ENCODE measurements at places on chromosomes 6 and 20.

DNA sequence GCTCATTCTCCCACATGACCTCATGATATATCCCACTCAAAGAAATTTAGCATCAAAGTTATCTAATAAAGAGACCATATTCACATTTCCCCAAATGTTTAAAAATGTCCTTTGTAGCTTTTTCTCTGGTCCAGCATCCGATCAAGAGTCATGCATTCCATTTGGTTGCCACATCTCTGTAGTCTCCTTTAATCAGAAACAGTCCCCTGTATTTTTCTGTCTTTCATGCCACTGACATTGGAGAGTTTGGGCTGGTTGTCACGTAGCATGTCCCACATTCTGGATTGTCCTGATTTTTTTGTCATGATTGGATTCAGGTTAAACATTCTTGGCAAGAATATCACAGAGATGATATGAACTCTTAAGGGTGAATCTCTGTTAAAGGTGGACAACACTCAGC, 55.7 kb downstream of the SNX5 start:
- no peak overlapping the region for H3K4me3 ChIP-seq
- H3K36me3 ChIP-seq = no peaks in the 10 kb centered on the region
- no peak for DNase-seq
- no peaks in the 10 kb centered on the region for H3K4me1 ChIP-seq
- no peaks in the 10 kb centered on the region for H3K27me3 ChIP-seq

DNA sequence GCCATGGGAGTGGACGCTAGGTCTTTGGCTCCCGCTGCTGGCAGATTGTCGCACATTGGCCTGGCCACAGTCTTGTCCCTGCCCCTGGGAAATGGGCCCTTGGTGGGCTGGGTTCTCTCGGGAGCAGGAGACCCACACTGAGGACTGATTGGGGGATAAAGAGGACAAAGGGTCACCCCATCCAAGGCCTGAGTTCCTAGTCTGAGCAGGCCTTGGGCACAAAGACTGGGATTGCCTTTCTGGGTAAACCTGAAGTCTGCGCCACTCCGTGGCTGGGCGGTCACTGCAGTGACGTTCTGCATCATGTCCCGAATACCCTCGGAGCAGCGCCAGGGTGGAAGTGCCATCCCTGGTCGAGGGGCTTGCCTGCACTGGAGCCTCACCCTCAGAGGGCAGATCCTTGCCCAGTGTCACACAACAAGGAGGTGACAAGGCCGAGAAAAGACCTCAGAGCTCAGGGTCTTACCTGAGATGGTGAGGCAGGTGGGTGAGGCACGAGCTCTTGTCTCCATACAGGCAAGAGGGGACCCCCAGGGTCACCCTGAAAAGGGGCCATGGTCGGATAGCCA, 36.1 kb upstream of the ZBP1 start:
- no peak overlapping the region for H3K4me3 ChIP-seq
- H3K27ac ChIP-seq = no peak overlapping the region
- no peaks in the 10 kb centered on the region for H3K4me1 ChIP-seq
- H3K27me3 ChIP-seq = no peaks in the 10 kb centered on the region

GRCh38 chr6:13812359-13812642, 2.1 kb downstream of the MCUR1 start:
- no peak for DNase-seq
- peaks cover 20% of the 10 kb centered on the region for H3K4me1 ChIP-seq
- H3K27me3 ChIP-seq = no peaks in the 10 kb centered on the region
- H3K4me3 ChIP-seq = no peak overlapping the region

DNA sequence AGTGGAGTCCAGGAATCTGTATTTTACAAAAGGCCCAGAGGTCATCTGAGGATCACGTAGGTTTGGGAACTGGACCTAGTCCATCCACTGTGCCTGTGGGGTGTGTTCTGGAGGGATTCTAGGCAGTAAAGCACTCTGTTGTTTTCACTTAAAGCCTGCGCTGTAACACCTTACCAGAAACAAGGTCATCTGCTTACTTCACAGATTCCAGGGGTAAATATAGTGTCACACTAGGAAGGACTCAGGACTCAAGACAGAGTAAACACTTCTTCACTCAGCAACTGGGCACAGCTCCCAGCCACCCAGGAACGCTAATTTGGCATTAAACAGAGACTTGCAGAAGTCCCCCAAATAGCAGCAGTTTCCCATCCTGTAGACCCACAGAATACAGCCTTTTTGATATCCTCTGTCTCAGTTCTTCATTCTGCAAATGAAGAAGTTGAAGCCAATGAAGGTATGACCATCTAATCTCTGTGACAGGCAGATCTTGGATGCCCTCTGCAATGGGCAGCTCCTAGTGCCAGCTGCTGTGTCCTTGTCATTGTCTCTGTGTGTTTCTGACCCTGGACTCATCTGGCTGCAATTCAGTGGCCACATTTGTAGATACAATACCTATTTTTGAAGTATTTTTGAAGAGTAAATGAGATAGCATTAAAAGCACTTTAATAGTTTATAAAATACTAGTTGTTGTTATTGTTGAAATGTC, 129.1 kb downstream of the SLC24A3 start:
- no peak for DNase-seq
- peaks cover 5% of the 10 kb centered on the region for H3K4me1 ChIP-seq
- no peaks in the 10 kb centered on the region for H3K27me3 ChIP-seq
- no peak overlapping the region for H3K27ac ChIP-seq
- H3K4me3 ChIP-seq = no peak overlapping the region

- no peak overlapping the region for H3K27ac ChIP-seq
- H3K36me3 ChIP-seq = no peaks in the 10 kb centered on the region
These were observed 43.6 kb upstream of the FOXP4 start for GRCh38 chr6:41502566-41502916.

DNA sequence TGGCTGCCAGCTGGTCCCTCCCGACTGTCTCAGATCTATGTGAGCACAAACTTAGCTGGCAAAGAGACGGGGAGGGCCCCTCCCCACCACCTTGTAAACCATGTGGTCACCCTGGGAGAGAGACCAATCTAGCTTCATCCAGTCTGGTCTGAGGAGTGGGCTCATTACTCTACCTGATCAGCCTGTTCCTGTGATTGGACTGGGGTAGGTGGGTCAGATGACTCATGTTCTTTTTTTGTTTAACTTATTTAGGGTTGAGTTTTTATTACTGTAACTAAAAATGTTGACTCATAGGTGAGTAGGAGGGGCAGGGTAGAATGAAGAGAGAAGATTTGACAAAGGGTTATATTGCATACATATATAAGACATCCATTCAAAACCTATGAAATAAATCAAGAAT, 4.7 kb downstream of the GSTA4 start:
- no peak for DNase-seq
- no peaks in the 10 kb centered on the region for H3K27me3 ChIP-seq
- H3K4me1 ChIP-seq = peaks cover 16% of the 10 kb centered on the region

DNA sequence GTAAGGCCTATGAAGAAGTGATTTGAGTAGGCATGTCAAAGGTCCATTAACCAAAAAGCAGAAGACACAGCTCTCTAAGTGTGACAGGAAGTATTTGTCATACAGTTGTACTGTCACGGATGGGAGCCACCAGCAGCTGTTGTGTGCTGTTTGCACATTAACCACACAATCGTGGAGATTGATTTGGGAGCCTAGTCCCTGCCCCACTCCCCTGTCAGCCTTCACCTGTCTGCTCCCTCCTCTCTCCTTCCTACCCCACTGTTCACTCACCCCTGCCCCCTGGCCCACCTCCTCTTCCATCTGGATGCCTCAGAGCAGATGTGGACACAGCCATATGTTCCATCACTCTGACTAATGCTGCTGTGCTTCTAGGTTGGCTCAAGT, 124.7 kb upstream of the SPACA1 start:
- no peak overlapping the region for H3K27ac ChIP-seq
- H3K36me3 ChIP-seq = no peaks in the 10 kb centered on the region
- H3K4me1 ChIP-seq = no peaks in the 10 kb centered on the region
- H3K27me3 ChIP-seq = no peaks in the 10 kb centered on the region
- no peak overlapping the region for H3K4me3 ChIP-seq

DNA sequence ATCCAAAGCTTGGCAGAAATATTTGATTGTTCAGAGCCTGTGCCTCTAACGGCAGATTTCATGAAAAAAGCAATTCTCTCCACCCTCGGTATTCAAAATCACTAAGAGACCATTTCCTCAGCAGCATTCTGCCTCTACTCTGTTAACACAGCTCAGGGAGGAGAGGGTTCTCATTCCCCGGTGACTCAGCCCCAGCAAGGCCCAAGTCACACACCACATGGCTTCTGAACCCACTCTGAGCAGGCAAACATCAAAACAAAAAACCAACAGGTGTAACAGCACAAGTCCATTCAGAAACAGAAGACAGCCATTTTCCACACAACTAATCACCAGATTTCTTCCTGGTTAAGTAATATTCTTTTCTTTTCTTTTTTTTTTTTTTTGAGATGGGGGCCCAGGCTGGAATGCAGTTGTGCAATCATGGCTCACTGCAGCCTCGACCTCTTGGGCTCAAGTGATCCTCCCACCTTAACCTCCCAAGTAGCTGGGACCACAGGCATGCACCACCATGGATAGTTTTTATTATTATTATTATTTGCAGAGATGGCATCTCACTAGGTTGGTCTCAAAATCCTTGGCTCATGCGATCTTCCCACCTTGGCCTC, 55.4 kb downstream of the GFOD1 start:
- peak; percentile 45 for DNase-seq
- peaks cover 48% of the 10 kb centered on the region for H3K4me1 ChIP-seq
- no peaks in the 10 kb centered on the region for H3K27me3 ChIP-seq
- H3K36me3 ChIP-seq = no peaks in the 10 kb centered on the region
- no peak overlapping the region for H3K27ac ChIP-seq

DNA sequence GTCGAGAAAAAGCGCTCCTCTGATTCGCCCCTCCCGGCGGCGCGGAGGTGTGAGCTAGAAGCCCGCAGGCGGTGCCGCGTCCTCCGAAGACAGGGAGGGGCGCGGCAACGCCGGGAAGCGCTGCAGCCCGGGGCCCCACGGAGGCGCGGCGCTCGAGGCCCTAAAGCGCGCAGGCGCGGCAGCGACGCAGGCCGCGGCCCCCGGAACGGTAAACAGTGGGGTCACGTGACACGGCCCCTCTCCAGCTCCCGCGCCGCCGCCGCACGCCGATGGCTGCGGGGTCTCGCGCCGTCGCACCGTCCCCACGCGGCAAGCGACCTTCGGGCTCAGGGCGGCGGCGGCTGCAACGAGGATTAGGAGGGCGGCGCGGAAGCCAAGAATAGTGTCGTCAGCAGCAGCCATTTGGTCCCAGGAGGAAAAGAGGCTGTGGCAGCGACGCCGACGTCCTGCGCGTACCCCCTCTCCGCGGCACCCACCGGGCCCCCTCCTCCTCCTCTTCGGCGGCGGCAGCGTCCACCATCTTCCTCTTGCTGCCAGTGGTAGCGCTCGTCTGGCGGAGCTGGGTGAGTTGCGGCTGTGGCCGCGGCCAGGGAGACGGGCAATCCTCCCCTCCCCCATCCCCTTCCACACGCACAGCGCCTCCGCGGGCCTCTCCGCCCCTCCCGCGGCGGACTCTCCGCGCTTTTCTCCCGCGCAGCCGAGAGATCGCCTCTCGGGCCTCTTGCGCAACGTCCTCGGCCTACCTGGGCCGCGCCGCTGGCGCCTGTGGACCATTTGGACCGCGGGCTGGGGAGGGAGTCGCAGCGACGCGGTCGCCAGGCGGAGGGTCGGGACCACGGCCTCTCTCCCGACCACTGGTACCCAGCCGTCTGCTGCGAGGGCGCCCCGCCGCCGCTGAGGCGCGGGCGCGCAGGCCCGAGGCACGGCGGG, at the start of gene PHF3:
PHF3 (plus strand) TSS at position 215 of the 930 bp plus-strand sequence. CDS start 10,750 bp downstream, outside the sequence.
- no peaks in the 10 kb centered on the region for H3K36me3 ChIP-seq
- peak; percentile 93 for DNase-seq
- no peaks in the 10 kb centered on the region for H3K27me3 ChIP-seq
- peak within 1 kb of the TSS; percentile 94 for H3K4me3 ChIP-seq
- peak within 1 kb of the TSS; percentile 98 for H3K27ac ChIP-seq

DNA sequence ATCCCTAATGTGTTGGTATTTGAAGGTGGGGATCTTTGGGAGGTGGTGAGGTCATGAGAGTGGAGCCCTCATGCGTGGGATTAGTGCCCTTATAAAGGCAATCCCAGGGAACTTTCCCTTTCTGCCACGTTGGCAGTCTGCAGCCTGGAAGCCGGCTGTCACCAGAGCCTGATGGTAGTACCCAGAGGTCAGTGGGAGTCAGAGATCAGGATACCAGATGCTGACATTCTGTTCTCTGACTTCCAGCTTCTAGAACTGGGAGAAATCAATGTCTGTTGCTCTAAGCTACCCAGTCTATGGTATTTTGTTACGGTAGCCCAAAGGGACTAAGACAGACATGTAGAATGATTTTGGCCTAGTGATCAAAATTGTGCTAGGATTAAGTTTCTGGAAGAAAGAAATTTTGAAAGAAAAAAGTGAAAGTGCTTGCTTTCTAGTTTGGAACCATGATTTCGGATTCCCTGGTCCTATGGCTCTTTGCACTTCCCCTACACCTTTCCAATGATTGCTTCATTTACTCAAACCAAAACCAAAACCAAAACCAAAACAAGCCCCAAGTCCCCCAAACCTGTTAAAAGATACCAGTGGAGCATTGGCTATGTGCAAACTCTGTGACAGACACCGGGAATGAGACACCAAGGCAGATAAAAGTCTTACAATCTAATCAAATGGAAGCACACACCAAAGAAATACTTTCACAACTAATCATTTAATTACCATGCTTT, 173.7 kb upstream of the ZNF217 start:
- no peaks in the 10 kb centered on the region for H3K27me3 ChIP-seq
- H3K4me3 ChIP-seq = no peak overlapping the region
- no peaks in the 10 kb centered on the region for H3K4me1 ChIP-seq
- no peak overlapping the region for H3K27ac ChIP-seq
- DNase-seq = no peak

DNA sequence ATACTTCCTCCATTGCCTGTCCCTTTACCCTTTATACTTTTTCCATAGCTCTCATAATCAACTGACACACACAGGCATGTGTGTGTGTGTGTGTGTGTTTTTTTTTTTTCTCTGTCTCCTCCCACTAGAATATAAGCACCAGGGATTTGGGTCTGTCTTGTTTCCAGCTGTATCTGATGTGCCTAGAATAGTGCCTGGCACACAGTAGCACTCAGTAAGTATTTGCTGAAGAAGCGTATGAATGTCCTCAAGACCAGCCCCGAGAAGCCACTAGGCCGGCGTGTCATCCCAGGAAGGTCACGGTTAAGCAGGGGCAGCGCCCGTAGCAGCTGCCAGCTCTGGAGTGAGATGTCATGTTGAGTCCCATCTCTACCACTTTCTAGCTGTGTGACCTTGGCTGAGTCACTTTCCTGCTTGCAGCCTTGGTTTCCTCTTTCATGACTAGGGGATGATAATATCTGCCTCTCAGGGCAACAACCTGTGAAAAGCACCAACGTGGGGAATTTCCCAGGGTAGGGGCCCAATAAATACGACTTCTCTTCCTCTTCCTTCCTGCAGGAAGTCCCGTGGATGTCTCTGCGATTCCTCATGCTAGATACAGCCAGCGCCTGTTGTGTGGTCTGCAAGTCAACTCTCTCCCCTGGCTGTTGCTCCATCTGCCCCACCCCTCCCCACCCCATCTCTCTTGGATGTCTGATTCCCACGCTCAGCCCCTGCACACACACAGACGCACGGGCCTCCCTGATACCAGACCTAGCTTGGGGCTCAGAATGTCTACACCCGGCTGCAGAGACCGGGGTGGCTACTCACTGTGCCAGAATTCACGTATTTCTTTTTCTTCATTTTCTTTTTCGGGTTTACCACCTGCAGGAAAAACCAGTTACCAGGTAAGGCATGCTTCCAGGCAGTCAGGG, 58.1 kb downstream of the RAB44 start:
- H3K4me3 ChIP-seq = no peak overlapping the region
- H3K4me1 ChIP-seq = peaks cover 2% of the 10 kb centered on the region
- H3K27ac ChIP-seq = no peak overlapping the region
- DNase-seq = peak; percentile 76
- no peaks in the 10 kb centered on the region for H3K36me3 ChIP-seq

All from common myeloid progenitor, CD34-positive (primary cell).